Calu3 (cell line): ENCODE measurements at places on chromosomes 12 and 14. TPM values are rescaled to one million over a fixed set of nuclear protein-coding genes. Genes with fewer than 3 reads are reported as not detected.
A peak's percentile ranks its signal among the peaks of the same experiment; 100 is the strongest.

Gene GPR68
- not detected in 2 replicates for total RNA-seq

Gene CFAP251
- total RNA-seq: 3.8 and 5.0 TPM in 2 replicates

Gene C14orf132
- 1.3 and 2.6 TPM in 2 replicates for total RNA-seq

Gene TAS2R9
- not detected in 2 replicates for total RNA-seq

Gene ERBB3
- total RNA-seq: 170 and 183 TPM in 2 replicates

Gene TGM1
- 4.5 and 7.5 TPM in 2 replicates for total RNA-seq

Gene BMP4
- total RNA-seq: 23.0 and 24.8 TPM in 2 replicates

Gene CLEC4D
- total RNA-seq: not detected in 2 replicates

Gene RIMKLB
- total RNA-seq: 29.3 and 36.3 TPM in 2 replicates

Gene OASL
- 73.7 and 231 TPM in 2 replicates for total RNA-seq

Gene GAS2L3
- total RNA-seq: 116 and 132 TPM in 2 replicates

Gene NXPH4
- 2.0 and 4.1 TPM in 2 replicates for total RNA-seq

Gene OR6C2
- not detected in 2 replicates for total RNA-seq

Gene KRT6B
- total RNA-seq: 2.2 and 5.6 TPM in 2 replicates

DNA sequence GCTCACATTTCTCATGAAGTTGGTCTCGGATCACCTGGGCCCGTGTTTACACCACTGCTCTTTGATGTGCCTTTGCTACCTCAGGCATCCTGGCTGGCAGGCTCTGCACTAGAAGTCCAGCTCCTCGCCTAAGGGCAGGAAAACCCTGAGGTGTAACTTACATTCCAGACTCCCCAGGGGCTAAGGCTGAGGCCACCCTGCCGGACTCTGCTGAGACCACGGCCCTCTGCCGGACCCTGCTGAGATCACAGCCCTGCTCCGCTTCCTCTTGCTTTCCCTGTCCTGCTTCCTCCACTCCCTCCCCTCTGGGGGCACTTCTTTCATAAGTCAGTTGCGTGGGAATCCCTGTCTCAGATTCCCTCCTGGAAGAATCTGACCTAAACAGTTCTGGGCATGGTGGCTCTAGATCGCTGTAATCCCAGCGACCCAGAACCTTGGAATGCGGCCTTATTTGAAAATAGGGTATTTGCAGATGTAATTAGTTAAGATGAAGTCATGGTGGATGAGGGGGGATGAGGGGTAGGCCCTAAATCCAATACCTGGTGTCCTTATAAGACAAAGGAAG lies 17.2 kb downstream of the RILPL1 start:
- no peak for DNase-seq
- H3K4me1 ChIP-seq: peaks cover 10% of the 10 kb centered on the region
- no peak overlapping the region for H3K4me3 ChIP-seq
- no peaks in the 10 kb centered on the region for H3K27me3 ChIP-seq

DNA sequence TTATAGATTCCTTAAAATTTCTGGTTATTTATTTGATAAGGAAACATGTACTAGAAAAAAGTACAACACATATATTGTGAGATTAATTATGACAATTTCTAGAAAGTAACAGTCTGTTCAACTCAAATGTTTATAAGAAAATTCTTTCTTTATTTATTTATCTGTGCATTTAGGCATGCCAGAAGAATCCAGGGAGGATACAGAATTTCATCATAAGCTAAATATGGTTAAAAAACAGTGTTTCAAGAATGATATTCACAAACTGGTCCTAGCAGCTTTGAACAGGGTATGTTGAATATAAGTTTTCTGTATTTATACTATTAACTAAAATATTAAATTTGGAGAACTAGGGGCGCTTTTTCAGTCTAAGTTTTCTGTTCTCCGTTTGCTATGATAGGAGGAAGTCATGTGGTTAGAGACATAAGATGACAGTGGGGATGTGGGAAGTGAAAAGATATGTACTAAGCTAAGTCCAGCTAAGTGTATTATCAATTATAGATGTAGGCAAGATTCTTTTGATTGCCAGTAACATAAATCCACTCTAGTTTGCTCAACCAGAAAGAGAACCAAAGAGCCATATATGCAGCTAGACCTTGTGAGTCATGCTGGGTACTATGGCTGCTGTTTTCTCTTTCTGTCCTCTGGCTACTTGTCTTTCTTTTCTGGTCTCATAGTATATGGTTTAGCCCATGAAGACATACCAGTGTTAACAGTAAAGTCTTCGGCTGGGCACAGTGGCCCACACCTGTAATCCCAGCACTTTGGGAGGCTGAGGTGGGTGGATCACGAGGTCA lies 39.0 kb downstream of the LRRK2 start:
- H3K27me3 ChIP-seq: no peaks in the 10 kb centered on the region
- H3K4me3 ChIP-seq: no peak overlapping the region
- H3K27ac ChIP-seq: no peak overlapping the region
- H3K4me1 ChIP-seq: no peaks in the 10 kb centered on the region

DNA sequence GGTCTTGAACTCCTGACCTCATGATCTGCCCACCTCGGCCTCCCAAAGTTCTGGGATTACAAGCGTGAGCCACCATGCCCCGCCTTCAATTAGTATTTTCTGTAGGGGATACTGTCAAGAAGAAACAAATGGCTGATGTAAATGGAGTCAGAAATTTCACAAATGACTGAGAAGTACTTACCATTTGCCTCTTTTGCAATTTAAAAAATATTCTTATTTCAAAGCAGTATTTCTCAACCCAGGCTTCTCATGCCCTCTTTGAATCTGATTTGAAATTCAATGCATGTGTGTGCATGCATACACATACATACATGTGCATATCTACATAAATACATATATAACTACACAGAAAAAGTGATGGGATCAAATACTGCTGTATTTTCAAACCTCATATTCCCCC lies 4.4 kb downstream of the PSMA6 start:
- H3K4me3 ChIP-seq: no peak overlapping the region
- peaks cover 46% of the 10 kb centered on the region for H3K36me3 ChIP-seq
- no peak for DNase-seq
- no peaks in the 10 kb centered on the region for H3K27me3 ChIP-seq
- peaks cover 28% of the 10 kb centered on the region for H3K4me1 ChIP-seq

DNA sequence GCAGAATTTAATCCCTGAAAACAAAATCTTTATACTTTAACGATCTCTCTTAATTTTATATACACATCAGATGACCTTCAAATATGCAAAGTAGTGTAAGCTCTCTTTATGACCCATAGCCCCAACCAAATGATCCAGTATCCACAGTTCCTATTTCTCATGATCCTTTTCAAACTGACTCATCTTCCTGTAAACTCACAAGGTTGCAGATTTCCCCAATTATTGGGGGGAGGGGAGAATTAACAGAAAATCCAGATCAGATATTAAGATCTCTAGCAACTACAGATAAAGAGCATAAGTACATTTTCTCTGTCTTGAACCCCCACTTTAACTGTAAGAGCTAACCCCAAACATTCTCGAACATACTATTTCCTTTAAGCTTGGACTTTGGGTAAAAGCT lies 12.5 kb downstream of the GNS start:
- peaks cover 27% of the 10 kb centered on the region for H3K36me3 ChIP-seq
- no peak overlapping the region for H3K27ac ChIP-seq
- no peak overlapping the region for H3K4me3 ChIP-seq
- DNase-seq: no peak
- H3K4me1 ChIP-seq: peaks cover 20% of the 10 kb centered on the region

DNA sequence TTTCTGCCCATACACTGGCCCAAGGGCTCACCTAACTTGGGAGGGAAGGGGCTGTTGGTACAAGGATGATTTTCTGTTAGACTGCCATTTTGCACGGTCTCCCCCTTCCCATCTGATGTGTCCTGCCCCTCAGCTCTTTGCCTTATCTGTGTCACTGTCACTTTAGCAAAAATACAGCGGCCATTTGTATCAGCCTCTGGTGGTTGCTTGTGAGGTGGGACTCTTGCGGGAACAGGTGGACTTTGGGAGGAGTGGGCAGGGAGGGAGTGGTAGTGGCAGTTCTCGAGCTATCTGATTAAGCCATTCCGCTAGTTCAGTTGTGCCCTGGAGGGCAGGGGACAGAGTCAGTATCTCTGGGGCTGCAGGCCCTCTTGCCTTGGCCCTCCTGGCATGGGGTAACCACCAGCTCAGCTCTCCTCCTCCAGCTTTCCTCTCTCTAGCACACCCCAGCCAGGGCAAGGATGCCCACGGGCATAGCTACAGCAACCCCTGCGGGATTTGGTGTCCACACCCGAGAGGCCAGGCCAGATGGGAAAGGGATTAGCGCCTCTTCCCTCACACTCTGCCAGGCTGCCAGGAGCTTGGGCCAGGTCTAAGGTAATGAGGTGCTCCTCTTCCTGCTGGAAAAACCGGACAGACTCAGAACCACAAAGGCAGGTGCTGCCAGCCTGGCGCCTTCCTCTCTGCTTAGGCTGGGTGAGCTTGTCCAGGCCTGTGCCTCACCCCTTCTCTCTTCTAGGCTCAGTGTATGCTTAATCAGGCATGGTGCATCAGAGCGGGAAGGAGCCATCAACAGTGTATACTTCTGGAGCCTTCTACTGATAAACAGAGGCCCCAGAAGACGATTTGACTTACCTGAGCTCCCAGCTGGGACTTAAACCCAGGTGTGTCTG lies 8.7 kb downstream of the SLC48A1 start:
- H3K36me3 ChIP-seq: peaks cover 12% of the 10 kb centered on the region
- no peak overlapping the region for H3K27ac ChIP-seq
- H3K27me3 ChIP-seq: no peaks in the 10 kb centered on the region
- no peaks in the 10 kb centered on the region for H3K4me1 ChIP-seq
- H3K4me3 ChIP-seq: no peak overlapping the region
- no peak for DNase-seq

GRCh38 chr14:61222388-61222787 lies 58.8 kb downstream of the TMEM30B start:
- H3K4me1 ChIP-seq: peaks cover 26% of the 10 kb centered on the region
- peaks cover 11% of the 10 kb centered on the region for H3K27me3 ChIP-seq
- H3K36me3 ChIP-seq: no peaks in the 10 kb centered on the region

- peak overlapping the region; percentile 42 for H3K27ac ChIP-seq
- peak overlapping the region; percentile 48 for H3K4me3 ChIP-seq
- DNase-seq: peak; percentile 34
- H3K36me3 ChIP-seq: peaks cover 7% of the 10 kb centered on the region
- H3K4me1 ChIP-seq: peaks cover 25% of the 10 kb centered on the region
Observed at GRCh38 chr12:6093764-6094163, 30.7 kb downstream of the VWF start.

DNA sequence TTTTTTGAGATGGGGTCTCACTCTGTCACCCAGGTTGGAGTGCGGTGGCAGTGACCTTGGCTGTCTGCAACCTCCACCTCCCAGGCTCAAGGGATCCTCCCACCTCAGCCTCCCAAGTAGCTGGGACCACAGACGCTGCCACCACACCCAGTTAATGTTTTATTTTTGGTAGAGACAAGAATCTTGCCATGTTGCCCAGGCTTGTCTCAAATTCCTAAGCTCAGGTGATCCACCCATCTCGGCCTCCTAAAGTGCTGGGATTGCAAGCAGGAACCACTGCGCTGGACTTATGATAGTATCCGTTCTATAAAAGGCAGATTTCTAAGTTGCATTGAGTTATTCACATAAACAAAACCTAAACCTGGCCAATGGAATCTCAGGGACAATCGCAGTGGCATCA lies 321.1 kb upstream of the PRICKLE1 start:
- no peak overlapping the region for H3K4me3 ChIP-seq
- H3K27me3 ChIP-seq: no peaks in the 10 kb centered on the region
- peaks cover 15% of the 10 kb centered on the region for H3K4me1 ChIP-seq
- H3K27ac ChIP-seq: no peak overlapping the region
- DNase-seq: no peak

GRCh38 chr12:68539615-68539952 lies 71.1 kb upstream of the RAP1B start:
- no peaks in the 10 kb centered on the region for H3K36me3 ChIP-seq
- no peak overlapping the region for H3K4me3 ChIP-seq
- no peak for DNase-seq
- H3K27me3 ChIP-seq: no peaks in the 10 kb centered on the region
- peaks cover 7% of the 10 kb centered on the region for H3K4me1 ChIP-seq

- no peak for DNase-seq
- H3K4me3 ChIP-seq: no peak overlapping the region
- H3K4me1 ChIP-seq: peaks cover 25% of the 10 kb centered on the region
- H3K36me3 ChIP-seq: no peaks in the 10 kb centered on the region
- H3K27me3 ChIP-seq: no peaks in the 10 kb centered on the region
Observed at GRCh38 chr12:88325076-88325815, 183.1 kb downstream of the TMTC3 start.

DNA sequence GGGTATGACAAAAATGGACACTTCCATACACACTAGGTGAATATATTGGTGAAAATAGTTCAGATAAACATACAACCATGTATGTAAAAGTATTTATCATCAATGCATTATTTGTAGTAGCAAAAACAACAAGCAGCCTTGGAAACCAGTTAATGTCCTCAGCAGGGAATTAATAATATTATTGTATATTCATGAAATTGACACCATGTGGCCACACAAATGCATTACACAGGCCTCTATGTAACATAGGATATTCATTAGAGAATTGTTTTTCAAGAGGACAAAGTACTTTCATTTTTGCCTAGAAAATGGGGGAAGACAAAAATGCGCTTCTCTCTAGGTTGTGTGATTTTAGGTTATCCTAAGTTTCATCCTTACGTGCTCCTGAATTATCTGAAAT lies 24.3 kb downstream of the SPRING1 start:
- H3K36me3 ChIP-seq: peaks cover 53% of the 10 kb centered on the region
- H3K4me1 ChIP-seq: peaks cover 9% of the 10 kb centered on the region
- DNase-seq: no peak
- H3K4me3 ChIP-seq: no peak overlapping the region
- no peaks in the 10 kb centered on the region for H3K27me3 ChIP-seq

DNA sequence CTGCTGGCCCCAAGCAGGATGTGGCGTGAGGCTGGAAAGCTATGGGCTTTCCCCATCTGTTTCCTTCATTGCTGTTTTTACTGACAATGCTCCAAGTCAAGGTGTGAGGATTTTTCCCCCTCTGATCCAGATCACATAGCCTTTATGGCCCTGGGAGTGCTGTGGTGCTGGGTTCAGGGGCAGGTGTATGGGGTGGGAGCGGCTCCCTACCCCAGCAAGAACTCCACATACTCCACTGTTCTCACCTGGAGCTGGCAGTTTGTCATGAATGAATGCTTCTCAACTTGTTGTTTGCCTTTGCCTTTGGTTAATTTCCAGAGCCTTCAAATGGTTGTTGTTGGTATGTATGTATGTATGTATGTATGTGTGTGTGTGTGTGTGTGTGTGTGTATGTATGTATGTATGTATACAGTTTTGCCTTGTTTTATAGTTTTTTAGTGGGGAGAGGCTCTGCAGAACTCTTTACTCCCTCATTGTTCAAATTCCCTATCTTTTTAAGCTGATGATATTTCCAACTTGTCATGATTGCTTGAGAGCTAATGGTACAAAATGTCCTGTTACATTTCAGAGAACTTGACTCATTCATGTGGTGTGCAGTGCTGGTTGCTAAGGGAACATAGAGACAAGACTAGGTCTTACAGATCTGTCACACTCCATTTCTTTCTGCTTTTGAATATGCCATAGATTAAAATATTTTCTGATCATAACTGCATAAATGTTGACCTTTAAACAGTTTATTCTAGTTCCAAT lies 36.6 kb upstream of the ASPG start:
- no peaks in the 10 kb centered on the region for H3K36me3 ChIP-seq
- no peak for DNase-seq
- H3K27me3 ChIP-seq: peaks cover 46% of the 10 kb centered on the region
- no peak overlapping the region for H3K4me3 ChIP-seq
- H3K4me1 ChIP-seq: no peaks in the 10 kb centered on the region
- H3K27ac ChIP-seq: no peak overlapping the region

- no peak for DNase-seq
- no peak overlapping the region for H3K4me3 ChIP-seq
- no peaks in the 10 kb centered on the region for H3K36me3 ChIP-seq
- no peak overlapping the region for H3K27ac ChIP-seq
Observed at GRCh38 chr12:99055299-99055698, 410.2 kb downstream of the APAF1 start.
